Fibroblast of skin of right quadriceps (primary cell): ENCODE measurements at places on chromosomes 5 and 9.

DNA sequence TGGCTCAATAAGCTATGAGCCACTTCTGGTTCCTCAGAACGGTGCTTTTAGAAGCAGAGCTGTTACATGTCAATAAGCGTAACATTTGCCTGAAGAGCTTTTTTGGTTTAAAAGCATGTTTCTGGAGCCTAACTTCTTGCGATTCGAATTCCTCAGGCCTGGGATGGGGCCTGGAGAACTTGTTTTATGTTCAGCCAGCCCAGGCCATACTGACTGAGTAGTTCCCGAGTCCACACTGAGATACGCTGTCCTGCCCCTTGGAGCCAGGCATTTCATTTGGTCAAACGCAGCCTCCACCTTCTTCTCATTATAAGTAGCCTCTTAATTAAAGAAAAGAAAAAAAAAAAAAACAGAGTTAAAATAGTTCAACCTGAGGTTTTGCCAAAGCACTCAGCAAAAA is 260.6 kb upstream of the ANKRD55 start:
- DNase-seq = no peak

DNA sequence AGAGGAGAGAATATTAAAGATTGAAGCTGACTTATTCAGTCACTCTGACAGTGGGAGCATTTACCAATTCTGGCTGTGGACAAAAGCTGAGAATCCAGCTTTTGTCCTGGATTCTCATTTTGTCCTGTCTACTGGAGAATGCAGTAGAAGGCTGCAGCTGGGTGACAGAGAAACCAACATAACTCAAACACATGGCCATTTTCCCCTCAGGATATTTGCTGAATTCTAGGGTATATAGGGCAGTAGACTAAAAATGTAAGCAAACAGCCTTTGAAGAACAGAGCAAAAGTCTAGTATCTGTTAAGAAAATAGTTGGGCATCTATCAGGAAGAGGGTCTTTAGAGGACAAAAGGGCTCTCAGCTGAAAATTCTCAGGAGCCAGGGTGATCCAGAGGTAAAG is 20.6 kb downstream of the ZNF484 start:
- no peak for DNase-seq

GRCh38 chr5:179343719-179344430 is 1.4 kb downstream of the ADAMTS2 start:
- DNase-seq = peak; percentile 48

GRCh38 chr9:114058688-114059046 is 19.4 kb downstream of the AMBP start:
- no peak for DNase-seq

- DNase-seq = no peak
These were observed 349.6 kb downstream of the PDE4D start for GRCh38 chr5:59543821-59544442.

DNA sequence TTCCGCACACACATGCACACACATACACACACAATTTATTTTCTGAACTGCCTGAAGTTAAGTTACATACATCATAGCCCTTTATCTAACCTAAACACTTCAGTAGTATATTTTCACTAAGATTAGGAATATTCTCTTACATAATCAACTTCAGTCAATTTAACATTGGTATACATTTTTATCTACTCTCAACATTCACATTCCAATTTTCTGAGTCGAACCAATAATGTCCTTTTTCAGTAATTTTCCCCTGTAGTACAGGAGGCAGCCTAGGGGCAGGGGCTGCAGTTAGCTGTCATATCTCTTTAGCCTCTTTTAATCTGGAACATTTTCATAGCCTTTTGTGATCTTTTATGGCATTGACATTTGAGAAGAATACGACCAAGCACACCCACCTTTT is 150.1 kb downstream of the DAB2IP start:
- no peak for DNase-seq

- no peak for DNase-seq
These were observed 76.6 kb downstream of the PAPPA start for GRCh38 chr9:116230051-116230632.

DNA sequence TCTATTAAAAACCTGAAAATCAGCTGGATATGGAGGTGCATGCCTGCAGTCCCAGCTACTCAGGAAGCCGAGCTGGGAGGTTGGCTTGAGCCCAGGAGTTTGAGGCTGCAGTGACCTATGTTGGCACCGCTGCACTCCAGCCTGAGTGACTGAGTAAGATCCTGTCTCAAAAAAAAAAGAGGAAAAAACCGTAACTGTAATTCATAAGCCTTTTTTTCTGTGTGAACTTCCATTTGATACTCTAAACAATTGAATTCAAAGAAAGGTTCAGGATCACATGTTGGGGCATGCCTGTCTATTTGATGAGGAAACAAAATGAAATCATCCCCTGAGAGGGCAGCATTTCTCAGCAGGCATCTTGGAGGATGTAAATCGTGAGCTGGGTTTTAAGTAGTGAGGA is 38.8 kb downstream of the ITGA2 start:
- peak; percentile 60 for DNase-seq

DNA sequence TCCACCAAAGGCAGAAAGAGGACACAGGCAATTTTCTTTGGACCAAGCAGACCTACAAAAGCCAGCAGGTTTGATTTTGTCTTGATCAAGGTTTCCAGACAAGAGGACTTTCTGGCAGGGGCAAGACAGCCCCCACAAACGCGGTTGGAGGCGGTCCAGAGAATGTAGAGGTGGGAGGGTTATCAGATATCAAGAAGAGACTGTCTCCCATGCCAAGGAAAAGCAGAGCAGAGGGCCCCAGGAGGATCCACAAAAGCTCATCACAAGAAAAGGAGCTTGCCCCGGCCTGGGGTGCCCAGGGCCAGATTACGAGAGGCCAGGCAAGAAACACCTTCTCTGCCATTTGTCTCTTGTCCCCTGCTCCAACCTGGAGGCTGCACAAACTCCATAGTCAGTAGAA is 538.9 kb downstream of the BNC2 start:
- DNase-seq = no peak

- DNase-seq = no peak
These were observed 127.2 kb downstream of the MLLT3 start for GRCh38 chr9:20495098-20495497.

- DNase-seq = peak; percentile 56
These were observed 103.6 kb downstream of the FNBP1 start for GRCh38 chr9:129939431-129939830.

GRCh38 chr9:90659650-90660364 is 17.2 kb upstream of the DIRAS2 start:
- peak; percentile 72 for DNase-seq

- peak; percentile 29 for DNase-seq
These were observed 60.8 kb downstream of the CSF2 start for GRCh38 chr5:132134384-132134783.

GRCh38 chr9:29285818-29286217 is 1712.5 kb upstream of the C9orf72 start:
- DNase-seq = peak; percentile 2

GRCh38 chr9:129133082-129133481 is 21.9 kb downstream of the PTPA start:
- no peak for DNase-seq

- DNase-seq = no peak
These were observed 11.0 kb downstream of the IFNA21 start for GRCh38 chr9:21155501-21155900.

GRCh38 chr5:135377751-135378680 is 21.0 kb downstream of the MACROH2A1 start:
- DNase-seq = no peak

DNA sequence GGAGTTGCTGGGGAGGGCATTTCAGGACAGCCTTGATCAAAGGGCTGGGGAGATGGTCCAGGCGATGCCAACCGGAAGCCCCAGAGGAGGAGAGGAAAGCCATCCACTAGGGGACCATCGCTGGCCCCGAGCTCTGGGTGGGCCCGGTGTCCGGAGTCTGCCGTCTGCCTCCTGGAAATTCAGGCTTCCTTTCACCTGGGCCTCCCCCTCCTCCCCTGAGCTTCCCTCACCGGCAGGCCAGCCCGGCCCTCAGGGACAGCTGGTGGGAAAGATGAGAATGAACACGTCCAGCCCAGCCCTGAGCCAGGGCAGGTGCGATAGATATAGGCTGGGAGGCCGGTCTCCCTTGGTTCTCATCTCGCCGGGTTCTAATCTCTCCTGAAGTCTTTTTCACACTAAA is 17.2 kb downstream of the IRX4 start:
- DNase-seq = no peak

GRCh38 chr9:80049096-80049782 is 477.5 kb downstream of the TLE4 start:
- no peak for DNase-seq

DNA sequence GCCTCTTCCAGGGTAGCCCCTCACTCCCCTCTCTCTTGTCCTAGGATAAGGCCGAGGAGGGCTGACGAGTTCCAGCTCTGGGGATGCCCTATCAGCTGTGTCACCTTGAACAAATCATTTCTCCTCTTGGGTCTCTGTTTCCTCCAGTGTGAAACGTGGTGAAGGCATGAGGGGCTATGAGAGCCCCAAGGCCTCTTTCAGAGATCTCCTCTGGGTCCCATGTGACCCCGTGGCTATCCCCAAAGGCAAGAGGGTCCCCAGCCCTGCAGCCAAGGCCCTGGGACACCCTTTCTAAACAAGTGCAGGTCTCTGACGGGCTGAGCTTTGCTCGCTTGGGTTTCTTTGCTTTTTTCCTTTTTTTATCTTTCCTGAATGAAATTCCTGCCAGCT is 25.5 kb upstream of the SPTLC1 start:
- no peak for DNase-seq

DNA sequence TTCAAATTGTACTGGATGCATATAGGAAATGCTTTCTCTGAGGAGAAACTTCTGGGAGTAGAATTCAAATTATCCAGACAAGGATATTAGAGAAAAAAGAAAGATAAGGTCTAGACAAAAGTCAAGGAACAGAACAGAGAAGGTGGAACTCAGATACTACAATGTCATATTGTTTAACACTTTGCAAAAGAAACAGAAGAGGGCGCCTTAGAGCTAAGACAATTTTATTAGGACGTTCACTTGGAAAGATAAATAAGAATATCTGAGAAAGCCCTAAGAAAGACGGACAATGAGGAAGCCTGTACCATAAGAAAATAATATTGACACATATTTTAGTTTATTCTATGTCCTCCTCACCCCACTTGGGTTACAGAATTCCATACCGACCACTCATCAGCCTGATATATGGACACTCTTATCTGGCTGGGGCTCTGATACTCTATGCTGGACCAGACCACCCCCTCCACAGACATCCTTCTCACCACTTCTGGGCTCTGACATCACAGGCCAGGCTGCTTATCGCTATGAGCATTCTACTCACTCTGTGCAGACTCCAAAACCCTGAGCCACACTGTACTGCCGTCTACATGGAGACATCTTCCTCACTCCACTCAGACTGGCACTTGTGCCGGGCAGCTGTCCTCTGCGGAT is 9.1 kb upstream of the AK3 start:
- peak; percentile 40 for DNase-seq

GRCh38 chr5:41670216-41670615 is 159.8 kb upstream of the PLCXD3 start:
- no peak for DNase-seq

DNA sequence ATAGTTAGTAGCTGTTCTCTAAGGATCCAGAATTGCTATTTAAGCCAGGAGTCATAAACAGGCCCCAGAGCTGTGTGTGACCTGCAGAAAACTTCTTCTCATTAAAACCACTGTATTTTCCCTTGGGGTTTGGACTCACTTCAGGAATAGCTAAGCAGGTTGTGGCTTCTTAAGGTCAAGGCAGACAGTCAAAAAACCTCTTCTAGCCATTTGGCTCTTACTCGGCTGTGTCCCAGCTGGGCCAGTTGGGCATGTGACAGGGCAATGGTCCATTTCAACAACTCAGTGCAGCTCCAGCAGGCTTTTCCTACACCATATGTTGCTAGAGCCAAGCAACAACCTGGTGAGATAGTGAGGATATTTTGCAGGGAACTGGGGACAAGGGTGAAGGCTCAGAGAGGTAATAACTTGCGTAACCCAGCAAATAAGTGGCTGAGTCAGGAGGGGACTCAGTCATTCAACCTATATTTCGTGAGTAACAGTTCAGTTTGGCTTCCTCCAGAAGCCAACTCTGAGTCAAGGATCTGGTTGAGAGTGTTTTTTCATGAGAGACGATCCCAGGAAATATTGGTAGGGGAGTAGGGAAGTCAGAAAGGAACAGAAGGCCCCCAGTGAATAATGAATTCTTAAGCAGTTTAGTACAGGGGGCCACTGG is 115.4 kb upstream of the PPP2R2B start:
- DNase-seq = no peak

- DNase-seq = no peak
These were observed 1236.0 kb downstream of the MAT2B start for GRCh38 chr5:164741376-164741775.

GRCh38 chr5:159059722-159060121 is 40.0 kb downstream of the EBF1 start:
- DNase-seq = no peak

DNA sequence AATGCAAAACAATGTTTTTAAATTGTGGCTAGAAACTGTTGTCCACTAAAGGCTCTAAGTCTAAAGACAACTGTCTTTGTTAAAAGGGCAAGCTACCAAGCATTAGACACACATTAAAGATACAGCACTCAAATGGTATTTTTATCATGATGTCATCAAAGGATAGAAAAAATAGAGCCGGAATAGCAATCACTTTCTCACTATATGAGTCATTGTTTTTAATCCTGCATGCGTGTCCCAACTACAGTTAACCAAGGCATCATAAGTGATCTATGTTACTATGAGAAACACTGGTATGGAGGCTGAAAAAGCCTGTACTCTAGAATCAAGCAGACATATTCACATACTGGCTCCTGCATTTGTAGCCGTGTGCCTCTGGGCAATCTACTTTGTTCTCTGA is 1.9 kb upstream of the PJA2 start:
- DNase-seq = peak; percentile 94

DNA sequence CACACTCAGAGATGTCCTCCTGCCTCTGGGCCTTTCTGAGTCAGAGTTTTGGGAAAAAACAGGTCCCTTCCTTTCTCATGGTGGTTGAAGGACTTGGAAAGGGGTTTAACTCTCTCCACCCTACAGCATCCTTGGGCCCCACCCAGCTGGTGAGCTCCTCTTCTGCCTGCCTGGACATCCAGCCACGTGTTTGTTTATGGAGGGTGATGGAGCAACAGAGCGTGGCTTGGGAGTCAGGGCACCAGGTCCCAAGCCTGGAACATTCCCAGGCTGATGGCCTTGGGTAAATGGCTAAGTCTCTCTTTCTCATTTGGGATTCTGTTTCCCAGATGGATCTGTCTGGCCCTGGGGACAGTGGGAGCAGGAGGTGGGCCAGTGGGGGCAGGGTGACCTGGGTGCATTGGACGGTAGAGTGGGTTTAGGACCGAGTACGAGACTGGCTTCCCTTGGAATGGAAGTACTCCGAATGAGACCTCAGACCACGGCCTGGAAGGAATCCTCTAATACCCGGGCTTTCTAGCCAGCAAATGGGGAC is 141.1 kb upstream of the IRX2 start:
- DNase-seq = no peak

GRCh38 chr9:79709743-79710674 is 138.2 kb downstream of the TLE4 start:
- DNase-seq = no peak

DNA sequence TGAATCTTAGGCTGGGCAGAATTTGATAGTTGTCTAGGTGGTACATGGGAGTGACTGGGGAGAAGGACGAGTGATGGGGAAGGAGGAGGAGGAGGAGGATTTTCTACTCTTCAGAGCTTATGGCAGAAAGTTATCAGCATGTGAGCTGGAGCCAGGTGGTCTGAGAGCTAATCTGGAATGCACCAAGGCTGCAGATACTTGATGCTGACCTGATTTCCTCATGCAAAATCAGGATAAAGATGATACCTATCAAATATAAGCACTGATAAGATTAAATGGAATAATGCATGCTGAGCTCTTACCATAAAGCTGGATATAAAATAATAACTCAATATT is 250.4 kb downstream of the SEMA5A start:
- DNase-seq = no peak

- DNase-seq = no peak
These were observed 79.2 kb downstream of the AGTPBP1 start for GRCh38 chr9:85662573-85662972.

GRCh38 chr9:26210338-26210851 is 532.2 kb upstream of the TUSC1 start:
- DNase-seq = peak; percentile 47
